ENCODE measurements at places on chromosomes 3 and 15.

DNA sequence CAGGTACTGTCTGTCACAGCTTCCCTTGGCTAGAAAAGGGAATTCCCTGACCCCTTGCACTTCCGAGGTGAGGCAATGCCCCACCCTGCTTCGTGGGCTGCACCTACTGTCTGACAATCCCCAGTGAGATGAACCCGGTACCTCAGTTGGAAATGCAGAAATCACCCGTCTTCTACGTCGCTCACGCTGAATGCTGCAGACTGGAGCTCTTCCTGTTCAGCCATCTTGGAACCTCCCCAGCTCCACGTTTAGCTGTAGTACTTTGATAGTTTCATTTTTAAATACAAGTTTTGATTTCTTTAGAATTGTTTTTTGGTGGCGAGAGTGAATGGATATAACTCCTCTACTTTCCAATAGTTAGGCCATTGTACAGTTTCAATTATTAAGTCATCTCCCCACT, 17.8 kb upstream of the HDGFL3 start:
- no peak for DNase-seq

GRCh38 chr3:86960550-86960949, 30.4 kb downstream of the VGLL3 start:
- DNase-seq, result no peak

GRCh38 chr3:47379411-47379899, 1.4 kb upstream of the PTPN23 start:
- DNase-seq, result no peak

GRCh38 chr3:58150810-58151199, 60.0 kb downstream of the DNASE1L3 start:
- DNase-seq, result no peak

Measured in adipocyte (in vitro differentiated cells).